ENCODE measurements at places on chromosomes 5 and 9.

DNA sequence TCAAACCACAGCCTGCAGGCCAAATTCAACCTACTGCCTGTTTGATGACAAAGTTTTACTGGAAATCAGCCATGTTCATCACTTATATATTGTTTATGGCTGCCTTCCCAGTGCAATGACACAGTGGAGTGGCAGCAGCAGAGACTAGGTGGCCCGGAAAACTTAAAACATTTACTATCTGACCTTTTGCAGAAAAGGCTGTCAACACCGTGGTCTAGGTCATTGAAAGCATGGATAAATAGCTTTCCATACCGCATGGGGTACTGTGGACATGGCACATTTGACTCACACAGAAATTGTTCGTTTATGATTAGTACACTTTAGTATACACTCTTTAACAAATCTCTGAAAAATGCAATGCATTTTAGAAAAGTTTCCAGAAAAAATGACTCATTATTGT, 298.3 kb upstream of the EFNA5 start:
- no peak for DNase-seq

DNA sequence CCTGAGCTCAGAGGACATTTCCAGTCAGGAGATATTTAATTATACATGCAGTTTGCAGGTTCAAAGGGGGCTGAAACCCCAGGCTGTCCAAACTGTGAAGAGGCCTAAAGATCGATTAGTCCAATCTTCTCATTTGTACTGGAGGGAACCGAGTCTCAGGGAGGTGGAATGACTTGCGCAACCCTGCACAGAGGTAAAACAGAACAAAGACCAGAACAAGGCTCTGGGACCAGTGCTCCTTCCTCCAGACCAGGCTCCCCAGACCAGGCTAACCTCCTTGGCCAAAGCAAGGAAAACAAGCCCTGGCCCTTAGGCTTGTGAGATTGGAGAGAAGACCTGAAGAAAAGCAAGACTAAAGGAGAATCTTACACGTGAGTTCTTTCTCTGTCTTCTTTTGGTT, 120.8 kb downstream of the ENC1 start:
- DNase-seq, result no peak

DNA sequence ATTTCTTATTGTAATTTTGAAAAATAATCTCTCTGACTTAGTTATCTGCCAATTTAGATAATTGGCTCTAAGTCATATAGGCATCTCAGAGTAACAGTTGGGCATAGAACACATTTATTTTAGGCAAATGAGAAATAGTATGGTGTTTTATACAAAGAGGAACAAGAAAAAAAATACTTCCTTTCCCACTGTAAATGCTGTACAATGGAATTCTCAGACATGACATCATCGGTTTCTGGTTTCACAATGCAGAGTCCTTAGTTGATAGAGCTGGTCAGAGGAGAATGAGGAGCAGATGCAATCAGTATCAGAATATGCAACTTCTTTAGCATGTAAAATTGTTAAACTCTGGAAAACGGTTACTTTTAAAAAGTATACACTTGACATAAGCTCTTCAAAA, 49.4 kb downstream of the PLK2 start:
- DNase-seq, result no peak

DNA sequence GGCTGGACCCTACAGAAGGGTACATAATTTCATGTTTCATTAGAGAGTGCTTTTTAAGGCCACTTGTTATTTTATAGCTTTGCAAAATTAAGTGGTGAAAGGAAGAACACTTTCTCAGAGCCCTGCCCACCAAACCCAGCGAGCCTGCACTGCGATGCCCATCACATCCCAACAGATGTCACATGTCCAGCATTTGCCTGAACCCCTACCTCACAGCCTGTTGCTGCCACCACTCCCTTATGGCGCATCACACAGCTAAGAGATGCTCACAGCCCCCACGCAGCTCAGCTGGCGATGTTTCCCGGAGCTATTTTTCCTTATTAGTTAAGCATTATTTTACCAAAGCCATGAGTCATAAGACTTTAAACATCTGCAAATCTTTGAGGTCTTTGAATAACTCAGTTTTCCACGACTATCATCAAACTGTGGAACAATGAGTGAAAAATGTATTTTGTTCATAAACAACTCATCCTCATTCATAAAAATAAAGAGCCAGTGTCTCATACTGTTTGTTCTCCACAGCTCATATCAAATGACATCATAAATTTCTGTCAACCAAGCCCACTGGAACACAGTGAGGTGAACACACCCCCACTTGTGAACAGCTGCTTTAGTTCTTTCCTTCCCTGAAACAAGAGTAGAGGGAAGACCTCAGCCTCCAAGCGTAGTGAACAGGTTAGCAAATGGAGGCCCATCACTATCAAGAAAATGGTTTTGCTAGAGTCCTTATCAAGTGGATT, 104.9 kb downstream of the SYK start:
- DNase-seq, result no peak

- no peak for DNase-seq
Measured at GRCh38 chr9:123287639-123288038, 19.3 kb upstream of the STRBP start.

GRCh38 chr9:3946840-3947587, 352.9 kb downstream of the GLIS3 start:
- DNase-seq, result no peak

DNA sequence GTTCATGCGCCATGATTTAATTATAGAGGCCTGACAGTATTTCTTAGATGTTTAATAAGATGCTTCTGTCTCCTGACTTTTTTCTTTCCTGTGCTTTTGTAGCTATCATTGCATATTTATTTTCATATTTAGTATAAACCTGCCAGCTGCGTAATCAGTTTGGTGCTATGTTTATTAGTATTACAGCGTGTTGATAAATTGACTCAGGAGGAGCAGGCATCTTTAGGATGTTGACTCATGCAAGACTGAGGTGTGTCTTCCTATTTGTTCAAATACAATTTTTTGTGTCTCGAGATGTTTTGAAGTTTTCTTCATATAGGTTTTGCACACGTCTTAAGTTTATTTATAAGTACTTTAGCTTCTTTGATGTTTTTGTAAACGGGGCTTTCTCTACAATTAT, 35.9 kb upstream of the EXOC3 start:
- DNase-seq, result no peak

GRCh38 chr5:158648631-158649030, 451.1 kb downstream of the EBF1 start:
- no peak for DNase-seq

DNA sequence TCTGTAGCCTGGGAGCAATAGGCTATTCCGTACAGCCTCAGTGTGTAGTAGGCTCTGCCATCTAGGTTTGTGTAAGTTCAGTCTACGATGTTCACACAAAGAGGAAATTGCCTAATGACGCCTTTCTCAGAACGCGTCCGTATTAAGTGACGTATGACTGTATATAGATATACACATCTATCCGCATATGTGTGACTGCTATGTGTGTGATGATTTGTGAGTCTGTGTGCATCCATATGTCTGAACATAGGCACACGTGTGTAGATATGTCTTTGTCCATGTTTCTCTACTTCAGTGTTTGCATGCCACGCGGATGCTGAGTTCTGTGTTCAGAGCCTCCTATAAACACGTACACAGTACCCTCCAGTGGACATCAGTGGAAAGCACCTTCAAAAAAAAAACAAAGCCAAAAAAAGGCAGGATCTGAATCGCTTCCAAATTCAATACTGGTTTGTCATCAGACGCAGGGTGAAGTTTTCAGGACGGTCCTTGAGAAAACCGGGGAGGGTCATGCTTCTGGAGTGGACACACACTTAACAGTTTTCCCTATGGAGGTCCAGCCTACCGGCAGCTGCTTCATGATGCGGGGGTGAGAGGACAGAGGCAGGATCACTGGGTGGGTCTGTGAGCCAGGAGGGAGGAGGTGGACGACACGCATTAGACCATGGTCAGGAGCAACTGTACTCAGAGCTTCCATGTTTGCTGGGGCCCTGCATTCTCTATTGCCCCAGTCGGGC, 29.5 kb upstream of the ALDH1B1 start:
- DNase-seq, result no peak

GRCh38 chr9:6243746-6244145, 28.1 kb downstream of the IL33 start:
- DNase-seq, result no peak

DNA sequence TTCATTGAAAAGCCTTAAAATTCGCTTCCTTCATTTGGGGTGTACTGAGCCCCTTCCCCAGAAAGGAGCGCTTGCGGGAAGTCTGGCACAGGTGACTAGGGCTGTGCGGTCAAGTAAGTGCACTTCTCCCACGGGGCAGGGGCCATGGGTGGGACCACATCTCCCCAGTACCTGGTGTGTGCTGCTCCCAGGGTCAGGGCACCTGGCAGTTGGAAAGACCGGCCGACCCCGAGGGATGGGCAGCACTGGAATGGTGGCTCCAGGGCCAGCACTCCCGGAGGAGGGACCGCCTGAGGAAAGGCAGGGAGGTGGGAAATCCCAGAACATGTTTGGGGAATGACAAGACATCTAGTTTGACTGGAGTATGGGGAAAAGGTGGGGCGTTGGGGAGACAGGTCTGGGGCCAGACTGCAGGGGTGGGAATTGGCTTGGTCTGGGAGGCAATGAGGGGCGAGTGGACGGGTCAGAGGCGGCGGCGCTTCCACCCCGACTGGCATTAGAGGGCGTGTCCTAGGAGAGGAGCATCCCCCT, 727 bp upstream of the GLIPR2 start:
- no peak for DNase-seq

DNA sequence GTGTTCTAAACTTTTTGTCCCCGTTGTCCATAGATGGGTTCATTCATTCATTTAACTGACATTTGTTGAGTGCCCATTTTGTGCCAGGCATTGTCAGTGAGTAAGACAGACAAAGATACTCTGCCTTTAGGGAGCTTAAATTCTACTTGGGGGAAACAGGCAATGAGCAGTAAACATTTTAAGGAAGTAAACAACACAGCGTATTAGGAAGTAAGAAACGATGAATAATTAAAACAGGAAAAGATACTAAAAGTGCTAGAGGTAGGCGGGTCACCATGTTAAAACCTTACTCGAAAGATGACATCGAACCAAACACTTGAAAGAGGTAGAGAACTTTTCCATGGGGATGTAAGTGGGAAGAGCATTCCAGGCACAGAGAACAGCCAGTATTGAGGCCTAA, 5.5 kb upstream of the MAML1 start:
- no peak for DNase-seq

DNA sequence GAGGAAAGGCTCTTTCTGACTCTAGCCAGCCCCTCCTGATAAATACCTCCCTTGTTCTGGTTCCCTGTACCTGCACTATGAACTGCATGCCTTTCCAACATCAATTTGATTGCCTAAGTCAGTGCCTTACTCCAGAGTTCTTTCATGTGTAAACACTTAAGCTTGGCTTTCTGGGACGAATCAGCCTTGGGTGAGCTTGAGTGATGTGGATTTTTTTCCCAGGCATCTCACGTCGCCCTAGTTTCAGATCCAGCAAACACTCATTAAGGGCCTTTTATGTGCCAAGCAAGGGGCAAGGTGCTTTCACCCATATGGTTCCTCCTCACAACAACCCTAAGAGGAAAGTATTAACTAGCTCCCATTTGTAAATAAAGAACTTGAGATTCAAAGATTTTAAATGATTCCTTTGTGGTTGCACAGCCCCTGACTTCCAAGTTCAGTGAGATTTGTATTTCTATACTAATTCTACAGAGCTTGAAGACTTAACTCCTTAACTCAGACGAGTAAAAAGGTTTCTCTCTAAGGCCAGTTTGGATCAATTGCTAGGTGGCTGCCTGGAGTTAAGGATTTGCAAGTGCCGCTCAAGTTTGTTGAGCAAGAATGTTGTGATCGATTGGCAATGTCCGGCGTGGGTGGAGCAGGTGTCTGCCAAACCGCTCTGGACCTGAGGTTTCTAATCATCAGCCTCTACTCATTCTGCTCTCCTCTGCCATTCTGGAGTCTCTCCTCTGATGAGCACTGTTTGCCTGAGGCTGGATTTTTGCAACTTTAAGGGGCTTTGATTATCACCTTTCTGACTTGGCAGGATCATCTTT, 20.2 kb upstream of the TJP2 start:
- no peak for DNase-seq

DNA sequence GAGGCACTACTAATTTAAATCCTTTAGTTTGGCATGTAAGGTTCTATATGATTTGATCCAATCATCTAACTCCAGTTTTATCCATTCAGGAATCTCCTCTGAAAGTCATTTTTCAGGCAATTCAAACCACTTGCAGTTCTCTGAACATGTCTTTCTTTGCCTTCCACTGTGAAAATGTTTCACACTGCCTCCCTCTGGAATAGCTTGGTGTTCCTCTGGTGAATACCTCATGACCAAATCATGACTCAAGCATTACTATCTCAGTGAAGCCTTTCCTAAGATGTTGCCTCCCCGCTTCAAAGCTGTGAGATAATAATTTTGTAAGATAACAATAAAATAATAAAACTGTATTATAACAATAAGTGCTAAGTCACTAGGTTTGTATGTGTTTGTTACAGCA, 981.1 kb downstream of the DTWD2 start:
- no peak for DNase-seq
